ENCODE measurements at places on chromosomes 7 and 10.

- no peak for DNase-seq
Observed at GRCh38 chr7:75881436-75882095, 2.7 kb downstream of the RHBDD2 start.

- no peak for DNase-seq
Observed at GRCh38 chr10:128860574-128860973, 606.5 kb upstream of the MGMT start.

DNA sequence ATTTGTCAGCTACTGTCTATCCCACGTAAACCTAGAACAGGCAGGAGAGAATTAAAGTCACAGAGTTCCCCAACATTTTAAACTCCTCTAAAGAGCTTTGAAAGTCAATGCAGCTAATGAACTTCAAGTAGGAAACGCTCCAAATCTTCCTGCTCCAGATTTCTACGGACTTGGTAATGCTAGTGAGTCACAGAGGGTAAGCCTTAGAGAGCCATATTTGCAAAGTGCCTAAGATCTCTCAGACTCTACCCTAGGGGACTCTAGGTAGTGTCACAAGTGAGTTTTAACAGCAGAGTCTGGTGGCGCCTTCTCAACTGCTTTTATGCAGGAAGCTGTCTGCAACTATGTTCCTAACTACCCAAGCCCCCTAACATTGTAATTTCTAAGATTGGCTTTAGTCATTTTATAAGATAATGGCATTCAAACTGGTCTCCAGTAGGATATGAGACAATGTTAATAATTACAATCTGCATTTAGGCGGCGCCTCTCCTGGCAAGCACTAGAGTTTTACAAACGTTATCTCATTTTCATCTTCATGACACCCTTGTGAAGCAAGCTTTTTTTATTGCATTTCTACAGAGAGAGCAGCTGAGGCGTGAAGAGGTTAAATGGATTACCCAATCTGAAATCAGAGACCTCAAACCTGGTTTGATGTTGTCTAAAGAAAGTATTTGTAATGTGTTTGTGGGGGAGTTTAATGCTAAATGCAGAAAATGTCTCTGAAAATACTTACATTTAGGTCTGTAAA lies 22.0 kb upstream of the FZD1 start:
- DNase-seq, result no peak

- DNase-seq, result peak; percentile 22
Observed at GRCh38 chr10:104300736-104301292, 31.8 kb downstream of the GSTO2 start.

DNA sequence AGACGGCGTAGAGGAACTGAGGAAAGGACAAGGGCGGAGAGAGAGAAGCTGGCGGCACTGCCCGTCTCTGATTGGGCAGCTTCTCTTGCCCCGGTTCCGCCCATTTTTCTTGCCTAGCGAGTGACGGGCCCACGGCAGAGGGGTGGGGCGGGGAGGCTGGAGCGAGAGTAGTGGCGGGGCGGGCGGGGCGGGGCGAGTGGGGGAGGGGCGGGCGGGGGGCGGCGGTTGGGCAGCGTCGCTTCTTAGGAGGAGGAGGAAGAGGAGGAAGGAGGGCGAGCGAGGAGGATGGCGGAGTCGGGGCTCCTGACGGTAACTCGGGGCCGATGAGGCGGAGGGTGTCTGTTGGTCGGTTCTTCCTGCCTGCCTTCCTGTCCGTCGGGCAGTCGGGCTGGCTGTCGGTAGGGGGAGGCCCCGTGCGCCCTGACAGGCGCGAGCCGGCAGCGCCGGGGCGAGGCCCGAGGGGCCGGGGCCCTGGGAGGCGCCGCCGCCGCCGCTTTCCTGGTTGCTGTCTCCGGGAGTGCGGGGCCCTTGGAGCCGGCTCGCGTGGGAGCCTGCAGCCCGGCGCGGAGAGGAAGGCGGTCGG lies at the start of gene SHOC2:
SHOC2 (plus strand) TSS at position 256 of the 583 bp plus-strand sequence. CDS start 44,755 bp downstream, outside the sequence.
- peak; percentile 98 for DNase-seq

DNA sequence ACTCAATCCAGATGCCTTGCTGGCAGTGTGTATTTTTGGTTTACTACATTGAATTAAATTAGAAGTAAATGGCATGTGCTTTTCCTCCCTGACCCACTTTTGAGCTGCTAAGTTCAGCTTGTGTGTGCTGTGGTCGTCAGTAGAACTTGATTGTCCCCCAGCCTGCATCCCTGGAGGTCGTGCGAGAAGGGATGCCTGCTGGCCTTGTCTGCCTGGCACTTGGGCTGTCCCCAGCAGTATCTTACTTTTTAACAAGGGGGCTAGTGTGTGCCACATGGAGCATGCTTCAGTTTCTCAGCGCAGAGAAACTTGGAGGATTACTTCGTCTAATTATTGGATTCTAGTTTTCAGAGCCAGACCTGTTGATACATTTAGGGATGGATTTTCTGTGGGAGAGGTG lies 80.2 kb downstream of the ADCY1 start:
- DNase-seq, result no peak

DNA sequence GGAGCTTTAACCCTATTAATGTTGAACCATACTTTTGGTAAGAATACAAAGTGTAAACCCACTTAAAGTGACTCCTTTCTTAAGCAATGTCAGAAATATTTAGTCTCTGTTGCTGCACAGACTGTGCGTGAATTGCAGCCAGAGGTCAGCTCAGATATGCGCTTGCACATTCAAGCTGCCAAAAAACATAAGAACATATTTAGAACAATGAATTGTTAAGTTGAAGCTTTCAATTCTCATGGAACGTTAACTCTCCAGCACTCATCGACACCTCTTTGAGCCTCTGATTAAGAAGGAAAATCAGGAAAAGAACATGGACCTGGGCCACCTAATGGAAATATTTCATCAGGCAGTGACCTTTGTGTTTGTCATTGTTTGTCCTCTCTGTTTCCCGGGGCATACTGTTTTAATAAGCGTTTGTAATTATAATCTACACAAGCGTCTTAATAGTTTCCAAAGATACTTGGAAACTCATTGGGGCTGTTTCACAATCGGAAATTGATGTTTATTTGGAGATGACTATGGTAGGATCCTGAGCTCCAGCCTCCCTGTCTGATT lies 193.0 kb upstream of the CELF2 start:
- no peak for DNase-seq

DNA sequence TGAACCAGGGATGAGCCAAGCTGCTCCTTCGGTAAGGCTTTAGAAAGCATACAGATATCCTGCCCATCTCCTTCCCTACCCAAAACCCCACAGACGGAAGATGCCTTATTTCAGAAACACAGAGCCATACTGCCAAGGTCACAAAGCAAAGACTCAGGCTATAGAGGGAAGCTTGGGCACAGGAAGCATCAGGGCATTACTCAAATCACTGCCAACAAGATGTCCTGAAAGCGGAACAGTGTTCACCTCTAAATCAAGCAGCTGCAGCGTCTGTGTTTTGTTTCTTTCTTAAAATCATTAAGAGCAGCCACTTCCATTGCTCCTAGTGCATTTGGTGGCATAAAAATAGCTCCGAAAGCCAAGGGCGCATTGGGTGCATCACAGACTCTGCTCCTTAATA lies 307.3 kb downstream of the SORCS1 start:
- no peak for DNase-seq

DNA sequence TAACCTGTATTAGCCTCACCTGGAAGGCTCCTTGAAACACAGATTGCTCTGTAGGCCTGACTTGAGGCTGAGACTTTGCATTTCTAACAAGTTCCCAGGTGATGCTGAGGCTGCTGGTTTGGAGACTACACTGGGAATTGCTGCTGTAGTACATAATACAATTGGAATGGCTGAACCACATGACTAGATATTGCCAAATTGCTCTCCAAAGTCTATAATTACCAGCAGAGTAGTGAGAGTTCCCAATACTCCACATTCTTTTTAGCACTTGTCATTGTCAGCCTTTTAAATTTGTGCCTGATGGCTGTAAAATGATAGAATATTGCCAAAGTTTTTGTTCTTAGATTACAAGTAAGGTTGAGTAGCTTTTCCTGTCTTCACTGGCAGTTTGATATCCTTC lies 39.9 kb downstream of the PLEKHA8 start:
- DNase-seq, result no peak

GRCh38 chr10:101612086-101612485 lies 24.0 kb downstream of the DPCD start:
- no peak for DNase-seq

DNA sequence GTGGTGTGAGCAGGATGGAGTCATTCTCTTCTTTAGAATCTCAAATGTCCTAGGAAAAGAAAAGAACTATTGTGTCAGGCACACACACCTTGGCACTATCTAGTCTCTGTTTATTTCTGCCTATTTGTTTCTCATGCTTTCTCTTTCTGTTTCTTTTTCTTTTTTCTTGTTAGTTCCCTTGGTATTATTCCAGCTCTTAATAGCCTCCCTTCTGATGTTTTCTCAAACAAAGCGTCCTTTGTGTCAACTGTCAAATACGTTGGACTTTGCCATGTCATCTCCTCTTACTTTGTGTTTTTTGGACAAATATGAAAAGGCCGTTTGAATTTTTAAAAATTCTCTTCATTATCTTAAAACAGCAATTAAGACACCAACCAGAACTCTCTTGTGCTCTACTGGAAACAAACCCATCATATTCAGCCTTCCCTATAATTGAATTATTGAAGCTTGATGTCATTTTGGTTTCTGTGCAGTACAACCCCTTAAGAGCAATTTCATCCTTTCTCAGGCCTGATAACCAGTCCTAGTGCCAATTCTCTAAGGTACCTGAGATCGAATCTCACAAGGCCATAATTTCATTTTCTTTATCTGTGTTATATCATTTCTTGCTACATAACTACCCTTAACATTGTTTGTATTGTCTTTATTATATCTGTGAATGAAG lies 497.8 kb upstream of the NRP1 start:
- DNase-seq, result no peak

DNA sequence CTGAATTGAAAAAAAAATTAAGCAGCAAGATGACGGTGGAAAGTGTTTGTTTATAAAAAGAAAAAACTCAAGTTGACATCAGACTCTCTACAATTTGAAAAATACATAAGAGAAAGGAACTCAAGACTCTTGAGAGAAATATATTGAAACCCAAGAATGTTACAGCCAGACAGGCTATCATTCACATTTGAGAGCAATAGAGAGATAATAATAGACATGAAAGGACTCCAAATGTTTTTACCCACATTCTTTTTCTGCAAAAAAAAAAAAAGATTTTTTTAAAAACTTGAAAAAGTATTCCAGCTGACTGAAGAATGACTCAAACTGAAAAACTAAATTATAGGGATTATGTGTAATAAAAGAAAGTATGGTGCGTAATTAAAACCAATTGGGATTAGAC lies 532.4 kb downstream of the INHBA start:
- no peak for DNase-seq

DNA sequence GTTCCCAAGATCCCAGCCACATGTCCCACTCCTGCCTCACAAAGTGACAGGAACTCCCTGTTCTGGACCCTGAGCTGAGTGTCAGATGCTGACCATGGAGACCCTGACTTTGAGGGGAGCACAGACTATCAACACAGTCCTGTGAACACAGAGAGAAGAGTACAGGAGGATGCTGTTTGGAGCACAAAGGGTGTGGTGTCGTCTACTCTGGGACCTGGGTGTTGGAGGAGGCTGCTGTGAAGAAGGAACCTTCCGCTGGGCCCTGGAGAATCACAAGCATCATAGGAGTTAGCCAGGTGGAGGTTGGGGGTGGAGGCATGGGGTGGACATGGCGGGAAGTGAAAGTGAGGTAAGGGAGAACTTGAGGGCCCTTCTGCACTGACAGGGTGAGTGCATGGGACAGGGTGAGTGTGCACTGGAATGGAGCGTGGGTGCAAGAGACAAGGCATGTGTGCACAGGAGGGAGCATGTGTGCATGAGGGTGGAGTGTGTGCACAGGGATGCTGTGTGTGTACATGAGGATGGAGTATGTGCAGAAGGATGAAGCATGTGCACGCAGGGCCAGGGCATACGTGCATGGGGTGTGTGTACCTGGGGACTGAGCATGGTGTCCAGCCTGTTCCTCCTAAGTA lies 70.7 kb upstream of the ANTXRL start:
- DNase-seq, result no peak

DNA sequence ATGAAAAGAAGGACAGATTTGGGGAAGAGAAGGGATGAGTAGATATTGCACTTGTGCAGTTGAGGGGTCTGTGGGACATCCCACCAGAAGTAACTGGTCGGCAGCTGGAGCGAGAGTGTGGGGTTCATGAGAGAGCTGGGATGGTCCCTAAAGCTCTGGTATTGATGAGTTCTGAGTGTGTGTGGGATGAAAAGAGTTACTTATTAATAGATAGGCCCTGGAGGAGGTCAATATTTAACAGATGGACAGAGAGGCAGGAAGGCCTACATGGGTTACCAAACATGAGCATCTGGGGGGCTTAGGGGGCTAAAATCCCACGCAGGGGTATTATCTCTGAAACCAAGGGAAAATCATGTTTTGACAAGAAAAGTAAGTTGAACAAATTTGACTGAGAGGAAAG lies 95.7 kb upstream of the SFMBT2 start:
- DNase-seq, result no peak

DNA sequence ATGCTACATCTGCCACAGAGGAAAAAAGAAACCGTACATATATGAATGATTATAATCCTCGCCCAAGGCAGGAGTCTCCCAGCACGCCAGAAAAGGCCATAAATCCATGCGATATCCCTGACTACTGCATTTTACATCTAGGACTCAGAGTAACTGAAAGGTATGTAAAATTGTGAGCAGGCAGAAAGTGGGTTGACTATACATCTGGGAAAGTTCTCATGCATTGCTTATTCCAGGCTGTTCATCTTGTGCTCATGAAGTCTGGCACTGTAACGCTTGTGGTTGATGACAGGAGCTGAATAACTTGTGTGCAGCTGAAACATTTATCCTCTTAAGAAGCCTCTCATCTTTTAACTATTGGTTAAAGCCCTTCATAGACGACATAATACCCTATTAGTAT lies 193.4 kb upstream of the STEAP4 start:
- DNase-seq, result no peak

GRCh38 chr10:33249659-33250345 lies 84.7 kb downstream of the NRP1 start:
- DNase-seq, result no peak

DNA sequence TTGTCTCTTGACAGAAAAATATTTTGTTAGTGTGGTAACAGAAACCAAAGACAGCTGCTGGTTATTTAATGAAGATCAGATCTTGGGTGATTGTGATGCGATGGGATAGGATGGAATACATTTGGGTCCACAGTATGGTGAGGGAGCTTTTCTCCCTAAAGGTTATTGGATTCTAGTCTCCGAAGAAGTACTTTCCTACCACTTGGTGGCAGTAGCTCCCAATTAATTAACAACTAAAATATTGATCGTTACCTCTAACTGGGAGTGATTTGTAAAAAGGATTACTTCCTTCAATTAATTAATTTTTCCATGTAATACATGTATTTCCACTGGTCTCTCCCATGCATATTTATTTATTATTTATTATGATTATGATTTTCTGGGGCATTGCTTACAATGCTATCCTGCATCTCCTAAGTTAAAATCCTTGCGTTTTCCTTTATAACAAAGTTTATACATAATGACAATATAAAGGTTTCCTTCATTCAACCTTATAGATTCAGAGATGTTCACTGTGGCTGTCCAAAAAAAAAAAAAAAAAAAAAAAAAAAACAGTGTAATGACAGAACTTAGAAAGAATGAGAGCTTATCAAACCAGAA lies 25.6 kb downstream of the TMEM196 start:
- no peak for DNase-seq

Data from stimulated activated CD4-positive, alpha-beta T cell treated with anti-CD3 and anti-CD28 coated beads, Interleukin-15, amount 100 ng/mL, for 48 hours (primary cell).